8988T (cell line): ENCODE measurements at places on chromosomes 13 and 19.

DNA sequence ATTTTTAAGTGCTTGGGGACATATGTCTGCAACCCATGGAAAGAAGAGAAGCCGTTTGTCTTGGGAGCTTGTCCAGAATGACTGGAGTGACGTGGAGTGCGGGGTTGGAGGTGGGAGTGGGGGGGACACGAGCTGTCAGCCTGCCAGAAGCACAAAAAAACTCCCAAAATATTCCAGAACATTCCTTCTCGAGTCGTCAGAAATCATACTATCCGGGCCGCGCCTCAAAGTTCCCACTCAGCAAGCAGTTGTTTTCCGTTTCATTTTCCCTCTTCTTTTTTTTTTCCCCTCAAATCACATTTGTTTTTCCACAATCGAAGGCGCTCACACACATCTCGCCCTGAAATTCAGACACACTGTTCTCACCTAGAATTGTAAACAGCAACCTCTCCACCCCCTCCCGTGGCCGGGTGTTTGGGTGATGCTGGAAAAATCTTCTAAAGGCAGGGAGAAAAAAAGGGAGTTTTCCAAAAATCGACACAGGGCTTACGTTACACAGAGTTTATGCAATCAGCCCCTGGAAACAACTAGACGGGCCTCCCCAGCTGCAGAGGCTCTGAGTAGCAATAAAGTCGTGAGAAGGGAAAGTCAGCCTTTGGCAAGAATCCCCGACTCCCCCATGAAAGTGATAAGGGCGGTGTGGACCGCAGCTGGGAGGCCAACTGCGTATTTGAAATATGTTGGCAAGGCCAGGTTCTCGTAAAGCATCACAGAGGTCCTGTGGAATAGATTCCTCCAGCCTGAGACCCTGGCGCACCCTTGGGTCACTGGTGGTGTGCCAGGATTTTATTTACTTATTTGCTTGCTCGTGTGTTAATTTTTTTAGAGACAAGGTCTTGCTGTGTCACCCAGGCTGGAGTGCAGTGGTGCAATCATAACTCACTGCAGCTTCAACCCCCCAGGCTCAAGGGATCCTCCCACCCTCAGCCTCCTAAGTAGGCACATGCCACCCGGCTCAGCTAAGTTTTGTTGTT, 31.2 kb upstream of the KLF2 start:
- no peak for DNase-seq

- DNase-seq = no peak
These were observed 13.5 kb upstream of the GAS6 start for GRCh38 chr13:113877149-113877990.

DNA sequence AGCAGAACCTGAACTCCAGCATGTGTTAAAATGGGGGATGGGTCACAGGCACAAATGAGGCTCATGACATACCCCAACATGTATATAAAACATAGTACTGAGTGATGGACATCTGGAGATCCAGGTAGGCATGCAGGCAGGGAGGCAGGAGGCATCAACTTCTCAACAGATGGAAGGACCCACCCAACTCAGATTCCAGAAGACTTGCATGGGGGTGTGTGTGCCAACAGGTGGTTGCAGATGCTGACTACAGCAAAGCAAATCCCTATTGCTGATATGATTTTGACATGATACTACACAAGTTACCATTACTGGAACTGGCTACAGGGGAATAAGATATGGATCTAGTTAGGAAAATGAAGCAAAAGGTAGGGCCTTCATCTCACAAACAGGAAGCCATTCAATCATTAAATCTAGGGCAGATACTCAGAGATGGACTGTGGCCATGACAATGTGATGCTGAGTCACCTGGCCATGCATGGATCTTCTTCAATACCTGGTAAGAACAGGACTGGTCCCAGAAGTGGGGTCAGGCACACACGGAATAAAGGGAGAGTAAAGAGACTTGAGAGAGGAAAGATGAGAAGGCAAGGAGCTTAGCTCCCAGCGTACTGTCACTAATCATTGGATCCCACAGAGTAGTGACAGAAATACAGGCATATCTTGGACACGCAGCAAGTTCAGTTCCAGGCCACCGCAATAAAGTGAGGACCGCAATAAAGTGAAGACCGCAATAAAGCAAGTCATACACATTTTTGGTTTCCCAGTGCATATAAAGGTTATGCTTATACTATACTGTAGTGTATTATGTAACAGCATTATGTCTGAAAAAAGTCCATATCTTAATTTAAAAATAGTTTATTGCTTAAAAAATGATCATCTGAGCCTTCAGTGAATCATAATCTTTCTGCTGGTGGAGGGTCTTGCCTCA, 91.3 kb downstream of the USP12 start:
- DNase-seq = no peak

GRCh38 chr19:22052644-22053013, 345 bp downstream of the ZNF257 start:
- DNase-seq = no peak

GRCh38 chr19:18898607-18899408, 2.9 kb upstream of the CERS1 start:
- no peak for DNase-seq

GRCh38 chr19:2974342-2975041, 2.9 kb upstream of the TLE6 start:
- no peak for DNase-seq

DNA sequence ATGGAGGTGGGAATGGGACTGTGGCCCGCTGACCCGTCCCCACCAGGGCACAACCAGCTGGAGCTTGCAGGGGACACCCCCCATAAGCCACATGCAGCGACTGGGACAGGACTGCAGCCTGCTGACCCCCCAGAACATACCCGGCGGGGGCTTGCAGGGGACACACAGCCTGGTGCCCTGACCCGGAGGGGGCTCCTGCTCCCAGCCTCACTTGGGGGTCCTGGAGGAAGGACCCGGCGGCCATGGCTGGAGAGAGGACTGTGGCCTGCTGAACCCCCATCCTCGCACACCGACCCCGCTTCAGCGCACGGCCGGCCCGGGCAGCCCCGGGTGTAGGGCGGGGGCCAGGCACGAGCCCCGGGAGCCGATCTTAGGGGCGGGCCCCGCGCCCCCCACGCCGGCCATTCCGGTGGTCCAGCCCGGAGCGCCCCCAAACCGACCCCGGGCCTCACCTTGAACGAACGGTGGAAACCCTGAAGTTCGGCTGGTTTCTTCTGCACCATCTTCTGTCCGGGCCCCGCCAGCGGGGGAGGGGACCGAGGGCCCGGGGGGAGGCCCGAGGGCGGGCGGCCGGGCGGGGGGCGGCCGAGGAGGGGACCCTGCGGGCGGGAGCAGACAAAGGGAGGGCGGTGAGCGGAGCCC, 574 bp downstream of the MKNK2 start:
- DNase-seq = peak; percentile 32

GRCh38 chr19:49425922-49426592, 869 bp downstream of the GFY start:
- no peak for DNase-seq

DNA sequence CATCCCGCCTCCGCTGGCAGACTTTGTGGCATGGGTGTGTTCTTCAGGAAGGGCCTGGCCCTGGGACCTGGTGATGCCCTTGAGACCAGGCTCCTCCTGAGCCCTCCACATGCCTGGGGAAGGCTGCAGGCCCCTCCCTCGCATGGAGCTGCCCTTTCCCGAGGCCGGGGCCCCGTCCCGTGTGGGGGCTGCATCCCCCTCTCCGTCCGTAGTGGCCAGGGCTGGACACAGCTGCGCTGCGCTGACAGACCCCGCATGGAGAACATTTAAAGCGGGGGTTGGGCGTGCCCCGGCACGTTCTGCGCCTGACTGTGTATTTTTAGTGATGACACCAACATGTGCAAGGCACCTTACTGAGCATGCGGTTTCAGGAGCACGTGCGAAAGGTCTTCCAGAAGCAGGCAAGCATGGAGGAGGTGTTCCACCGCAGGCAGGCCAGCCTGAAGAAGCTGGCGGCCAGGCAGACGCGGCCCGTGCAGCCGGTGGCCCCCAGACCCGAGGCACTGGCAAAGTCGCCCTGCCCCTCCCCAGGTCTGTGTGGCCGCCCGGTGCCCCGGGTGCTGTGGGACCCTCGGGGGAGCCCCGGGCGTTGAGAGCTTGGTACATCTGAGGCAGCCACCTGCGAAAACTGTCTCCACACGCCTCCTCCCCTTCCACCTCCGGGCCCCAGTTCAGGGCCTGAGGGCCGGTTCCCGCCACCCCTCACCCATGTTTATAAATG, 28.8 kb upstream of the F7 start:
- no peak for DNase-seq

DNA sequence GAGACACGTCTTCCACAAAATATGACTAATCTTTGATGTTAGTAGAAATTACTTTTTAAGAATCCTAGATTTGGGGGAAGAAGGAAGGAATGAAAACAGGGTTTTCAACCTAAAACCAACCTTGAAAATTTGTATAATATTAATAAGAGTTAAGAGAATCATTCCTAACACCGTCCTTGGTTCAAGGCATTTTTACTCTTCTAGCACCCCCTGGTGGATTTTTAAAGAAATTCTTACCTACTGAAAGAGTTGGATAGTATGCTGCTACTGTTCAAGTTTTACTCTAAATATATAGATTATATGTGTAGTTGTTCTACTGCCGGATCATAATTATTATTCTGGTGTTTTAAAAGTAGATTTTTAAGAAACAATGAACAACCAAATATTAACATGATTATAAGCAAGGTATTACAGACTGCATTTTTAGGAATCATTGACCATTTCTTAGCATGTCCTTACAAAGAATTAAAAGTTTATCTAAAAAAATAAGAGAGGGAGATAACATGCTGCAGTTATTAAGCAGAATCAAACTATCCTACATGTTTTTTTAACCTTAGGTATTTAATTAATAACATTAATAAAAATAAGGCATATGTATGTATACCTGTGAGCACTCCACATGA, 7.4 kb upstream of the SLITRK6 start:
- DNase-seq = no peak

- DNase-seq = no peak
These were observed 169.1 kb downstream of the KCTD12 start for GRCh38 chr13:76717092-76717491.

GRCh38 chr19:51305479-51305878, 6.0 kb upstream of the IGLON5 start:
- no peak for DNase-seq

DNA sequence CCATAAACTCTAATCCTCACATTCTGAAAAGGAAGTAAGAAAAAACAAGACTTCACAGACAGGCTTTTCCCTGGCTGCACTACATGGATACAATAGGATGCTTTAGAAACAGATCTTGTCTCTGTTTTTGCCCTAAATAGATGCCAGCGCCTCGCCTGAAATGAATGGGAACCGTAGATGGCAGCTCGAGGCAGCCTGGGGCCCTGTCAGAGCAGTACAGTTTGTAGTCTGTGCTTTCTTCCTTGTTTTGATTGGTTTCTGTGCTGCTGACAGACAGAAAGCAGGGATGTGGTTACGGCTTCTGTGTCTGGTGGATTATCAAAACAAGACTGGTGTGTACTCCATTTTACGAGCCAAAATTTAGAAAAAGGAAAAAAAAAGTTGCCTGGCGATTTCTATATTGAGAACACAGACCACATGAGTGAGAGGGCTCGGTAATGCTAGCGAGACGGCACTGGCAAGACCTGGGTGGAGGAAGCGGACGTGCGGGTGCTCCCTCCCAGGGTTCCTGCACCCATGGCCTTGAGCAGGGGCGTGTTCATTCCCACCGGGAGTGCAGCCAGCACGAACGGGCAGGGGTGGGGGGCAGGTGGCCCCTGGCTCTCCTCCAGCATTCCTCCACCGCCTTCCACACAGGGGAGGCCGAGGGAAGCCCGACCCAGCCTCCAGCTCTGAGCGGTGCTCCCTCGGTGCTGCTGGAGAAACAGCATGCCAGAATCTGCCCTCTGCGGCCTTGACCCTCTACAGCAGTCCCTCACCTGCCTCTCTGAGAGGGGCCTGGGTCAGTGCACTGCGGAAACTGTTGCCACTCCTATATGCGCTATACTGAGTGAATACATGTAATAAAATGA, 37.6 kb upstream of the C1QTNF9 start:
- no peak for DNase-seq

GRCh38 chr13:26584713-26585112, 27.2 kb downstream of the WASF3 start:
- no peak for DNase-seq

DNA sequence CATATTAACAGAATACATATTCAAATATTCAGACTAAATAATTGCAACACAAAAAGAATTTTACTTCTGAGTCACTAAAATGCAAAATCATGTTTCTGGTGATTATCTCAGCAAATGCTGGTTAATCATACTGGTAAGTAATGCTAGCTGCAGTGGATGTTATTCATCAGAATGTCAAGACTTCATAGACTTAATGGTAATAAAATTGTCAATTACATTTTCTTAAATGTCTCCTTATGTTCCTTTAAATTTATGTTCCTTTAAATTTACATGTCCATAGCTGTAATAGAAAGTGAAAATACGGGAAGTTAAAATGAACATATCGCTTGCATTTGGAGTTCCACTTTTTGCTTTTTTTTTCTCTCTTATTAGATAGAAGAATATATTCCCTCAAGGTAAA, 853.0 kb downstream of the SLITRK6 start:
- DNase-seq = no peak

DNA sequence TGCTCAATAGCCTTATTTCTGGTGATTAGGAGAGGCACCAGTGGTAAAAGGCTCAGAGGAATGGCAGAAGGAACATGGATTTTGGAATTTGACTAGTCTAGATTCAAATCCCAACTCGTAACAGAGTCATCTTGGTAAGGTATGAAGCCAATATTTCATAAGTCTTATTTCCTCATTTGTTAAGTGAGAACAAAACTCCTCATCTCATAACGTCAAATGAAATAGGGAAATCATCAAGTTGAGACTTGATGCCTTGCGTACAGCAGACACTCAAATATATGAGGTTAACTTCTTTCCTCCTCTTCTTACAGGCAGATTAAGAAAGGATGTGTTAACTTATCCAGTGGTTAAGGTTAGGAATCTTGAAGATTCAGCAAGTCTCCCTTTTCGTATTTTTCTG, 189.2 kb downstream of the DLEU7 start:
- DNase-seq = no peak

- DNase-seq = no peak
These were observed 6.5 kb downstream of the KCNN4 start for GRCh38 chr19:43774103-43774939.

DNA sequence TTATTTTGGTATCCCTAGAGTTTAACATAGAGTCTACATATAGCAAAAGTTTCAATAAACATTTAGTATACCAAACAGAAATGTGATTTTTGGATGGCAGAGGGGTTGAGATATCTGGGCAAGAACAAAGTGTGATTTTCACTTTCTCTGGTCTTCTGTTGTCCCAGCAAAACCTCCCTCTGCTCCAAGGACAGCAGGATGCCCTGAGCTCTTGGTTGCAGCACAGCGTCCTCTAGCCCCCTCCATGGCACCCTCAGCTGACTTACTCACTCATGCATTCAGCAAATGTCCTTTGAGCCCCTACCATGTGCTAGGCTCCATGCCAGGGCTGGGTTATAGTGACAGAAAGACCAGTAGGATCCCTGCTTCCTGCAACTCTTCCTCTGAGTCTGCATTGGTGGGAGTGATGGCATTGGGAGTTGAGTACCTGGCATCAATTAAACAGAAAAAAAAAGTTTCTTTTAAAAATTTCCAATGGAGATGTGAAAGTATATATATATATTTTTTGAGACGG, 104.8 kb upstream of the UBL3 start:
- no peak for DNase-seq

- DNase-seq = no peak
These were observed 63.8 kb upstream of the GJB6 start for GRCh38 chr13:20295956-20296355.

- no peak for DNase-seq
These were observed 265.9 kb downstream of the MYO16 start for GRCh38 chr13:108895220-108895704.

GRCh38 chr13:24179486-24179850, 18.9 kb downstream of the SPATA13 start:
- no peak for DNase-seq
